ENCODE measurements at places on chromosomes 11 and 22.

- no peak for DNase-seq
Observed at GRCh38 chr11:116310226-116310625, 462.6 kb downstream of the BUD13 start.

DNA sequence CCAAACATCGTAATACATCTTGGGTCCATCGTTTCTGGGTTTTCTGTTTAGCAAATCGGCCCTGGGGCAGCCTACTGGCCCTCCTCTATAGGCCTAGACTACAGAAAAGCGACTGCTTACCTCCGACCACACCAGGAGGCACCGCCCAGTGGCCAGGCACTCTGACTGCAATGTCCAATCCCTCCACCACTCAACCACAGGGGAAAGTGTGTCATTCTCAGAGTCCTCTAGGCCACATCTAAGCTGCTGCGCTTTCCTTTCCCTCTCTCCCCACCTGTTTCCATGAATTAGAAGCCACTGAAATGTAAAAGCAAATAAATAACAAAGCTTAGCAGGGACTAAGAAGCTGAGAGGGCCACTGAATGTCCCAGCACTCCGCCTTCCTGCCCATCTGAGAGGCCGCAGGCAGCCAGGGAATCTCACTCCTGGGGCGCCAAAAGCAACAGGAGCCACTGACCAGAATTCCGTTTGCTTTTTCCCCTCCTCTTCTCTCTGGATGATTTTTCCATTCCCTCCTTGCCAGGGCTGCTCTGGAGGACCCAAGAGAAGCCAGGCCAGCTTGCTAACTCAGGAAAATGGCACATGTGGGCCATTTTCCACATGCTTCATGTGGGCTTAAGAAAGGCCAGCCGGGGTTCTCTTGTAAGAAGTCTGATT lies 50.1 kb upstream of the FLI1 start:
- DNase-seq: no peak

DNA sequence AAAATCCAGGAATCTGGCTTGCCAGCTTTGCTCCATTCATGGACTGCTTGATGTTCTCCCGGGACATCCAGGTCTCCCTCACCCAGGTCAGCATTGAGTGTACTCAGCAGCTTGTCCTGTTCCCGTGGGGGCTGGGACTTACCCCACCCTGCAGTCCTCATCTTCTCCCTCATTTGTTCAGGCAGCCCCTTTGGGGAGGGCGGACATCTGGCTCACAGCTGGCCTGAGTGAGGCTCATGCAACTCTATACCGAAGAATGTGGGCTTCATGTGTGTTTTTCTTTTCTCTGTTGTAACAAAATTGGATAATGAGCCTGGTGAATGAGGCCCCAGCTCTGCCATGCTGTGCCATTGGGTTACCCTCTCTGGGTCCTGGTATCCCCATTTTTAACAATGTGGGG lies 227.7 kb upstream of the TENM4 start:
- DNase-seq: no peak

GRCh38 chr11:16040151-16040550 lies 316.2 kb downstream of the SOX6 start:
- no peak for DNase-seq

GRCh38 chr11:119783466-119784400 lies 54.7 kb upstream of the NECTIN1 start:
- DNase-seq: no peak

DNA sequence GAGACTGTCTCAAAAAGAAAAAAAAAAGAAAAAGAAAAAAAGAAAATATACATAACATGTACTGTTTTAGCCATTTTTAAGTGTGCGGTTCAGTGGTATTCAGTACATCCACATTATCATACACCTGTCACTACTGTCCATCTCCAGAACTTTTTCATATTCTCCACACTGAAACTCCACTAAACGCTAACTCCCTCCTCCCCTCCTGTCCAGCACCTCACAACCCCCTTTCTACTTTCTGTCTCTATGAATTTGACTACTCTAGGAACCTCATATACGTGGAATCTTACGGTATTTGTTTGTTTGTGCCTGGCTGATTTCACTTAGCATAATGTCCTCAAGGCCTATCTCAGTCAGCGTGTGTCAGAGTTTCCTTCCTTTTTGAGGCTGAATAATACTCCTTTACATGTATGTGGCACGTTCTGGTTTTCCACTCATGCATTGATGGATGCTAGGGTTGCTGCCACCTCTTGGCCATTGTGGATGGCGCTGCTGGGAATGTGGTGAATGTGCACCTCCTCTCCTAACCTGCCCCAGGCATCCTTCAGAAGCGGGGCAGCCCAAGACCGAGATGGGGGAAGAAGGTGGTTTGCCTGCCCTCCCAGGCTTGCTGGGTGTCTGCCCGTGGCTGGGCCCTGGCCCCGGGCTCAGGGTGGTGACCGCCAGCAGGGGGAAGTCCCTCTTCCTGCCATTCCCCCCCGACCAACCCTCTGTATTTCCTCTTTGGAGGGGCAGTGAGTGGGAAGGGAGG lies 60.5 kb downstream of the BCR start:
- DNase-seq: no peak

DNA sequence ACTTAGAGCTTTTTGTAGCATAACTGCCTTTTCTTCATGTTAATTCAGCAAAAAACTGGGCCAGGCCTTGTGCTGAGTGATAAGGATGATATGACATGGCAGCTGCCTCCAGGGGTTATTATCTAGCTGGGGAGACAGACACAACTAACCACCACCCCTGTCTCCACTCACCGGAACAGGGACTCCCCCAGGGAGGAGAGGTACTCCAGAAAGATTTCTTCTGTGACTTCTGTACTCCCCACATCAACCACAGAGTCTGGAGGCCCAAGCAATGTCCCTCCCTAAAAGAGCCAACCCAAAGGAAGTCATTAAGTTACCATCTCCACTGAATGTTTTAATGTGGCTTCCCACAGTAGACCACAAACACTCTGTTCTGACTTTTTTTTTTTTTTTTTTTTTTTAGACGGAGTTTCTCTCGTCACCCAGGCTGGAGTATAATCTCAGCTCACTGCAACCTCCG lies 14.3 kb upstream of the PMM1 start:
- peak; percentile 40 for DNase-seq

DNA sequence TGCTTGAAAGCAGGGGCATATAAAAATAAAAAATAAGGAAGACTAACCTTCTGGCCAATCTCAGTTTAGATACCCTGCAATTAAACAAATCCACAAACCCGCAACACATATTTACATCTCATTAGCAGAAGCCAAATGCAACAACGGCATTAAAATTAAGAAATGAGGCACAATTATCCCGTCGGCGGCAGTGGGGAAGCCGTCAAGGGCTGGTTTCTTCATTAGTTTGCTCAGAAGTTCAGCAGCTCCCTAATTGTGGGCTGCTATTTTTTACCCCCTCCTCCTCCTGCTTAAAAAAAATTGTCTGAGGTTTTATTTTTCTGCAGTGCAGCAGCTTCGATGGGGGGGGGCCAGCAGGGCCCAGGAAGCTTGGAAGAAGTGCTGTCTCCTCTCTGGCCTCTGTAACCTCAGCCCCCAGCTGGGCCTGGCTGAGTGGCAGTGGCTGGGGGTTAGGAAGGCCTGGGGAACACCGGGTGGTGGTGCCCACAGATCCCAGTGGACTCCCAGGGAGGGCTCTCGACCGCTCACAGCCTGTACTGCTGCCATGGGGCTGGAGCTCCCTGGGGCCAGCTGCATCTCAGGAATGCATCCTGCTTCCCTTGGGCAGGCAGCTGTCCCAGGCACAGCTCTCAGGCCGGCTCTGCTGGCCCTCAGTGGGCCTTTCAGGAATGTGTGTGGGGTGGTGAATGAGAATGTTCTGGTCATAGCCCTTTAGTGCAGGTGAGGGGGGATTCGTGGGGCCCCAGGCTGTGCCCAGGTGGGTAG lies 148.7 kb upstream of the B3GAT1 start:
- DNase-seq: no peak

DNA sequence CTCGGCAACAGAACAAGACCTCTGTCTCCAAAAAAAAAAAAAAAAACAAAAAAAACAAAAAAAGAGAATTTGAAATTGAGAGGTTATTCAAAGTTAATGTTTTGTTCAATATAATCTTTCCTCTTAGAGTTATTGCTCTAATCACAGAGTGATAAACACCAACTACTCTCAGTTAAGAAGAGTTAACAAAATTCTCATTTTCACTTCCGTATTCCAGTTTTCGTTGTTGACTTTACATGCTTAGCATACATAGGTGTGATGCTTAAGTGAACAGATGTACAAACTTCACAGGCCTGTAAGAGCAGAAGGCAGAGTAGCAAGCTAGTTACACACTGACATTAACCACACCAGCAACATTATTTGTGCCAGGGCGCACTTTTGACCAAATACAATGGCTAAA lies 12.3 kb downstream of the EIF4ENIF1 start:
- DNase-seq: no peak

DNA sequence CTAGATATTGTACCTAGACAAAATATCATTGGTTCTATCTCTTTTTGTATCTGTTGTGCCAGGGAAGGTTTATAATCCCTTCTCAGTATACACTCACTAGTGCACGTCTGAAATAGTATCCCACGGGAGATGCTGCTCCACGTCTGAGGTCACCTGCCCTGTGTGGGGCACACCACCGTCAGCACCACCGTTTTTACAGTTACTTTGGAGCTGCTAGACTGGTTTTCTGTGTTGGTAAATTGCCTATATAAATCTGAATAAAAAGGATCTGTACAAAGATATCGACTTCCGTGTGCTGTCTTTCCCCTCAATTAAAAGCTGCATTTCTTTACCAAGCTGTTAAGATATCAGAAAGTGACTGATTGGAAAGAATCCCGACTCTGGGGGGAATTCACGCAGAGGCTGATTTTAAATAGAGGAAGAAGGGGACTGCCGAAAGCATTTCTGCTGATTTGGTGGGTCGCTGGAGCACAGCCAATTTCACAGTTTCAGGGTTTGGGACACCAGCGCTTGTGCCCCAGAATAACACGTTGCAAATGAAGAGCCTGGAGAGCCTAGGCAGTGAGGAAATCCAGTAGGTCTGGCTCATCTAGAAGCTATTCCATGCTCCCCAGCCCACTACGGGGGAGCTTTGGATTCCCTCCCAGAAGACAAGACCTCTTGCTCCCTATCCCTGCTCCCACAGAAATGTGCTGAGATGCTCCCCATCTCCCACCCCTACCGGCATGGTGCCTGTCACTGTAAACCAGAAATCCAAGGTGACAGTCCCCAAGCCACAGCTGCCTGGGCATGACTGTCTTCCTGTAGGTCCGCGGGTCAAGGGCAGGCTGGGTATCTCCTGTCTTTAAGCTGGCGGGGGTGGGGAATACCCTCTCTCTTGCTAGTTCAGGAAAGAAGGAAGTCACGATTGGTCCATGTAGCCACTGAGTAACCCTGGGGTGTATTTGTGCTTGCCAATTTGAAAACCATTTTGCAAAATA lies 12.7 kb upstream of the MYO18B start:
- no peak for DNase-seq

Measured in stimulated activated CD8-positive, alpha-beta memory T cell treated with anti-CD3 and anti-CD28 coated beads, Interleukin-7, amount 100 ng/mL, for 4 hours (primary cell).